ENCODE measurements at places on chromosomes 1 and 21.

DNA sequence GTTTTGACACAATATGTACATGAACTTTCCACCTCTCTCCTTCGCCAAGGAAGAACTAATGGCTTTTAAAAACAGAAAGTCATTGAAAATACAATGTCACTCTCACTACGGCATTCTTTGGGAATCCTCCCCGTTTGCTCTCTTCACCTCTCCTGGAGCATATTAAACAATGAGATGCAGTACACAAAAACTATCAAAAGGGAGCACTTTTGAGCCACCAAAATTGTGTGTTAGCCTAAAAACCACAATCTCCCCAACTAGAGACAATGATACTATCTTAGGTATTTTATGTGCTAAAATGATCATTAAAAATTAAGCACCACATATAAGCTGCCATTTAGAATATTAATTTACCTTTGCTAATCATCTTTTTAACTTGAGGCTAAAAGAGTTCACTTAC lies 425.5 kb downstream of the KCTD3 start:
- no peak for DNase-seq

GRCh38 chr1:232568331-232568852 lies 61.5 kb downstream of the SIPA1L2 start:
- DNase-seq: no peak

- peak; percentile 24 for DNase-seq
Measured at GRCh38 chr1:192669174-192669573, 33.2 kb downstream of the RGS13 start.

DNA sequence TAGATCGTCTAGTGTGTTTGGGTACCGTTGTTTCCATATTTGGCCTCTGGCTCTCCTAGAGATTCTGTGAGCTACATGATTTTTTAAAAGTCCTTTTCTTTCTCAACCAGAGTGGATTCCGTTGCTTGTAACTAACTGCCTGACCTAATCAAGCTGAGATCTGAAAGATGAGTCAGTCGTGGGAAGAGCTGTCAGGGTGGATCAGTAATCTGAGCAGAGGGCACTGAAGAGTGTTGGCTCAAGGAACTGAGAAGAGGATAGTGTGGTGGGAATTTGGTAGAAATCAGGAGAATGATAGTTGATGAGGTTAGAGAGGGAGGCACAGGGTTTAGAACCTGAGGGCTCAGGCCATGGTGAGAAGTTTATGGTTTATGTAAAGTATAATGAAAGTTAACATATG lies 52.2 kb downstream of the TRAF5 start:
- DNase-seq: no peak
